ENCODE measurements at places on chromosomes 7 and 10. TPM values are rescaled to one million over a fixed set of nuclear protein-coding genes. Genes with fewer than 3 reads are reported as not detected.

PHKG1 gene
- 10.1 TPM for total RNA-seq

INPP5A gene
- total RNA-seq, result 24.7 TPM

ATOH7 gene
- total RNA-seq, result not detected

NYAP1 gene
- total RNA-seq, result 1.3 TPM

CCDC146 gene
- 14.7 TPM for total RNA-seq

SKIDA1 gene
- total RNA-seq, result 0.34 TPM
